ENCODE measurements at places on chromosomes 1 and 21. TPM values are rescaled to one million over a fixed set of nuclear protein-coding genes. Genes with fewer than 3 reads are reported as not detected.

- no peak for DNase-seq
Measured at GRCh38 chr1:246492611-246493245, 14.4 kb downstream of the SMYD3 start.

DNA sequence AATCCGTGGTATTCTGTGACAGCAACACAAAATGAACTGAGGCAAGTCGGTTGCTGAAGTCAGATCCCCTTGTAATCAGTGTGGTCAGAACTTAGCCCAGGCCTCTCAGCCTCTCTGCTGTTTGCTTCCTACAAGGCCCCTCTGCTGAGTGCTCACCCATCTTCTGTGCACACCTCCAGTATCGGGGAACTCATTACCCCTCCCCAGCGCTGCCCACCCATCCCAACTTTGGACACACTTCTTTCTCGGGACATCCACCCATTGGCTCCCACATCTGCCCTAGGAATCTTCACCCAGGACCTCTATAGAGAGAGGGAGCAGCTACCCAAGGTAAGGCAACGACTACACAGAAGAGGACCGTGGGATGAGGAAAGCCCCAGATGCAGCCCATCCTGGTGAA, 217.5 kb downstream of the MATN1 start:
- DNase-seq, result no peak

- no peak for DNase-seq
Measured at GRCh38 chr1:174036204-174036603, 14.0 kb upstream of the RC3H1 start.

- no peak for DNase-seq
Measured at GRCh38 chr1:227415115-227415790, 97.0 kb upstream of the CDC42BPA start.

CASQ1 gene
- total RNA-seq, result 0.30 TPM

KIF2C gene
- total RNA-seq, result 82.7 TPM

FMO4 gene
- total RNA-seq, result 1.8 TPM

OLIG2 gene
- total RNA-seq, result not detected

PLA2G4A gene
- 28.2 TPM for total RNA-seq

MATN1 gene
- 0.44 TPM for total RNA-seq

OR6K3 gene
- total RNA-seq, result not detected

Data from activated T-helper 2 cell treated with anti-CD3 and anti-CD28 coated beads, Interferon-gamma antibody, Interleukin-2, Interleukin-4, amounts not matched to agents 10 μg/mL and 5 μg/mL and 100 μg/mL, durations not matched to agents 14 hours and 24 hours and 36 hours (primary cell).